ENCODE measurements at places on chromosomes 4 and X.

DNA sequence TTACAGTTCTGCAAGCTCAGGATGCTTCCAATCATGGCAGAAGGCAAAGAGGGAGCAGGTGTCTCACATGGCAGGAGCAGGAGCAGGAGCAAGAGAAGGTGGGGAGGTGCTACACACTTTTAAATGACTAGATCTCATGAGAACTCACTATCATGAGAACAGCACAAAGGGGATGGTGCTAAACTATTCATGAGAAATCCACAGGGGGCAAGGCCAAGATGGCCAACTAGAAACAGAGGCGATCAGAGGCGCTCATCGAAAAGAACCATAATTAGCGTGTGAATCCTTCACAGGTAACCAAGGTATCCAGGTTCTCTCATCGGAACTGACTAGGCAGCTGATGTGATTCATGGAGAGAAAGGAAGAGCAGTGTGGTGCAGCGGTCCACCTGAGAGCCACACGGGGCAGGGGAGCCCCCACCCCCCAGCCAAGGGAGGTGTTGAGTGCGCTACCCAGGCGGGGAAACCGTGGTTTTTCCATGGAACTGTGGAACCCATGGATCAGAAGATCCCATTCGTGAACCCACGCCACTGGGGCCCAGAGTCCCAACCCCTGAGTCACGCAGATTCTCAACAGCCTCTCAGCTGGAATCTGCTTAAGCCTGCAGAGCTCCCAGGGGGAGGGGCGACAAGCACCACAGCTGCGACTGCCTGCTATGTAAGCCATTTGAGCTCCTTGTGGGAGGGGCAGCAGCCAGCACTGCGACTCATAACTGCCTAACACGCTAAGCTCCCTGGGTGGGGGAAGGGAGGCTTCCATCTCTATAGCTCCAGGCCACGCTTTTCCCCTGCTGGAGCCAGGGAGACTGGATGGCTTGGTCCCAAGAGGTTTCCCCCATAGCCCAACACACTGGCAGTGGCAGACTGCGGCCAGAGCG lies 46.7 kb downstream of the FGF16 start:
- DNase-seq, result no peak

GRCh38 chr4:118920247-118920646 lies 31.6 kb downstream of the SYNPO2 start:
- no peak for DNase-seq

- DNase-seq, result peak; percentile 46
These were observed 265.3 kb downstream of the ZNF674 start for GRCh38 chrX:46279925-46280313.

DNA sequence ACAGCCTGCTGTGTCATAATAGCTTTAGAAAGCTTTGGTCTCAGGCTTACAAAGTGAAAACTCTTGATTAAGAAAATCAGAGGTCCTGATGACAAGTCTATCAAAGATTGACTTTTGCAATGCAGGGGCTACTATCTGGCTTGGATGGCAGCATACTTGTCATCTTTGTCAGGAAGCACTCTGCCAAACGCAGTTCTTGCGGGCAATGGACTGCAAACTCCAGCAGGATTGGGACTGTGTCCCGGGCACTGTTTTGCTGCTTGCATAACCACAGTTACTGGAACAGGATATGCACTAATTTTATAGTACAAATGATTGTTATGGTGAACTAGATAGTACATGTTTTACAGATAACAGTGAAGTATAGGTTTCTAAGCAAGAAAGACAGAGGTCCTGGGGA lies 185.6 kb downstream of the IQCM start:
- no peak for DNase-seq

GRCh38 chr4:1323635-1324442 lies 23.2 kb upstream of the UVSSA start:
- DNase-seq, result peak; percentile 64

- no peak for DNase-seq
These were observed 2.3 kb downstream of the FRYL start for GRCh38 chr4:48777739-48778138.

- no peak for DNase-seq
These were observed 51.5 kb downstream of the PJA1 start for GRCh38 chrX:69113723-69114122.

DNA sequence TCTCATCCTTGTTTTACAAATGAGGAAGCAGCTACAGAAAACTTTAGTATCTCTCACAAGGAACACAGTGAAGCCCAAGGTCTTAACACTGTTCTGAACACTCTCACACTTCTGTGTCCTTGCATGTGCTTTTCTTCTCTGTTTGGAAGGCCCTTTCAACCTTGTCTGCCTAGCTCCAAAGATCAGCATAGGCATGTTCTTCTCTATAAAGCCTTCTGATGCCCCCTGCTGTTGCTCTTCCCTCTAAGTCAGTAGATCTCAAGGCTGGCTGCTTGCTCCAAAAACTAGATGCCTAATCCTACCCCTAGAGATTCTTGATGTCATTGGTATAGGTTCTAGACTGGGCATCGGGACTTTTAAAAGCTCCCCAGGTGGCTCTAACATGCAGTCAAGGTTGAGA lies 5.9 kb downstream of the APOO start:
- DNase-seq, result peak; percentile 20

GRCh38 chr4:47914926-47915237 lies 499 bp upstream of the NFXL1 start:
- DNase-seq, result no peak

- DNase-seq, result no peak
These were observed 39.3 kb upstream of the SMARCAD1 start for GRCh38 chr4:94168321-94168720.

GRCh38 chr4:158169931-158170690 lies 2.7 kb downstream of the GASK1B start:
- DNase-seq, result no peak

- DNase-seq, result no peak
These were observed 148.4 kb upstream of the SPRY1 start for GRCh38 chr4:123248085-123248659.

GRCh38 chr4:123832173-123833026 lies 435.8 kb downstream of the SPRY1 start:
- peak; percentile 75 for DNase-seq

DNA sequence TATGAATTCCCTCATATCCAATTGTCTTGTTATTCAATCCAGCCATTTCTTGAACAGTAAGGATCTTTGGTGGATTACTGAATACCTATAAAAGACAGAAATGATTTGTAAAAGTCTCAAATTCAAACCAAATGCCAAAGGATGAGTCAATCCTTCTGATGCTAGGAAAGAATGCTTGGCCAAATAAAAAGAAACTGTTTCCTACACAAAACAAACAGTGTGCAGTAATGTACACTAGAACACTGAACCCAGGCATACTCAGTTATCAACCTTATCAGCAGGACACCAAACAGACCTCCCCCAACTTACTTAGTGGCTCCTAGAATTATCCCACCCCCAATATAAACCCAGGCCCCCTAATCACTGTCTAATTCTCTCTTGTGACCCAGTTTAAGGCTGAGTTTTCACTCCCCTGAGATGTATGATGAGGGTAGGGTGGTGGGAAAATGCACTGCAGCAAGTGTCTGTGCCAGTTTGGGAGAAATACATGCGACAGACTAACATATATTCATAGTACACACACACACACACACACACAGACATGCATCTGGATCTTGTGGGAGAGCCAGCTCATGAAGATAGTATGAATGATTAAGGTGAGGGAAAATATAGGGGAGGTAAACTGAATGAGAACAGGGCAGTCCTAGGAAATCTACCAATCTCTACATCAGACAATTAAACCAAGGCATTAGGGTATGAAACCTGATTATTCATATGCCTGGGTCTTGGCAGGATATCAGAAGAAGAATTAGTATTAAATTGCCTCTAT lies 35.0 kb downstream of the CLDN2 start:
- no peak for DNase-seq

DNA sequence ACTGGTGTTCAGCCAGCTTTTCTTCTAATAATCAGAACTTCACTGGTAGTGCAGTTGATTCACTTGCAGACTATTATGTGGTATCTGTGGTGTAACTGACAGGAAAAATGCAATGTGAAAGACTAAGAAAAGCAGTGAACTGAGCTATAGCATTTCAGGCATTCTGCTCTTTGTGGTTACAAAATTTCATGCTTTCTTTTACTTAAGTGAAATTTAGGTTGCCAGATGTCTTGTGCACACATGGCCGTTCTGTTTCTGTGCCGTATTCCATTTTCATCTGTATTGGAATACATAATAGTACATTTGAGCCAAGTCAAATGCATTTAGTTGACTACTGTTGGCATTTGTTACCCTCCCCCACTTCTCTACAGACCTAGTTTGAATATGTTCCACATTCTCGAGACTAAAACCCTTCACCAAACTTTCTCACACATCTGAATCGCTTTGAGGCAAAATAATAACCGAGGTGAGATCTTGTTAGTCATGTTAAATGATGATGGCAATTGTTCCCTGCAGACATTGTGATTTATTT lies 8.2 kb downstream of the RTL3 start:
- DNase-seq, result no peak

- DNase-seq, result no peak
These were observed 3.8 kb upstream of the SERPINA7 start for GRCh38 chrX:106042296-106042695.

DNA sequence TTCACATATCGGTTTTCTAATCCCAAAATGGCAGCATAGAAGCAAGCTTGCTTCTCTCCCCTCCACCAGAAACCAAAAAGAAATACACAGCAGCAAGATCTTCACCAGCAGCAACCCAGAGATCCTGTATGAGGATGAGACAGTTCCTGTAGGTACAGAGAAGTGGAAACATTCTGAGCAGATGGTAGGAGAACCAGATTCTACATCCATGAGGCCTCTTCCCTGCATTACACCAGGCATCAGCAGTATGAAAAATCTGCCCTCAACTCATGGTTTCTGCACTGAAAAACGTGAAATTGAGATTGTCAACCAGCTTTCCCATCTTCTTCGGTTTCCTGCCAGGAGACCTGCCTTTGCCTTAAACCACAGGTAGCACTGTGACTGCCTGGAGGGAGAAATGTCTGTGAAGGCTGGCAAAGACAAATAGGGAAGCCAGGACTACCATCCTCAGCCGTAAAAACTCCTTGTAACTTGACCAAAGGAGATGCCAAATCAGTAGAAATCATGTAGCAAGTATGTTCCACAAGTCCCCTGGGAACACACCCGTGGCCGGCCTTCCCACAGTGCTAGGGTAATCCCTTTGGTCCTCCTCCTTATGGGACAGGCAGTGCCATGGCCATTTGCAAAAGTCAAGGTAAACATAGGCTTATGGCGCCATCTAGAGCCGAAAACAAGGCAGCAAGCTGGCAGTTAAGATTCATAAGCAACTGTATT lies 24.0 kb upstream of the MTHFD2L start:
- DNase-seq, result peak; percentile 38

DNA sequence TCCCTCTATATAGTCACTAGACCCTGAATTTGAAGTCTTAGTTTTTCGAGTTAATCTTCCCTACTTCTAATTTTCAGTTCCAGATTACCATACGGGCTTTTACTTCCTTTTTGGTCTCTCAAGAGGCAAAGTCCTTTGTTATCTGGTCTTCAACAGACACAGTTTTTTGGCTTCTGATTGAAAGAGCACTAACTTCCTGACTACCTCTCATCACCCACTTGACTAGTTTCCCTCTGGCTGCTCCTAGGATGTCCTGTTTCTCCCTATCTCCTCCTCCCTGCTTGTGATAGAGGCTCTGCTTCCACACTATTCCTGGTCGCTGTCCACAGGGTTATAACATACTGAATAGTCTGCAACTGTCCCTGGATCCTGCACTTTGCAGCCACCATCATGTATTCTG lies 16.7 kb upstream of the WDR44 start:
- no peak for DNase-seq

DNA sequence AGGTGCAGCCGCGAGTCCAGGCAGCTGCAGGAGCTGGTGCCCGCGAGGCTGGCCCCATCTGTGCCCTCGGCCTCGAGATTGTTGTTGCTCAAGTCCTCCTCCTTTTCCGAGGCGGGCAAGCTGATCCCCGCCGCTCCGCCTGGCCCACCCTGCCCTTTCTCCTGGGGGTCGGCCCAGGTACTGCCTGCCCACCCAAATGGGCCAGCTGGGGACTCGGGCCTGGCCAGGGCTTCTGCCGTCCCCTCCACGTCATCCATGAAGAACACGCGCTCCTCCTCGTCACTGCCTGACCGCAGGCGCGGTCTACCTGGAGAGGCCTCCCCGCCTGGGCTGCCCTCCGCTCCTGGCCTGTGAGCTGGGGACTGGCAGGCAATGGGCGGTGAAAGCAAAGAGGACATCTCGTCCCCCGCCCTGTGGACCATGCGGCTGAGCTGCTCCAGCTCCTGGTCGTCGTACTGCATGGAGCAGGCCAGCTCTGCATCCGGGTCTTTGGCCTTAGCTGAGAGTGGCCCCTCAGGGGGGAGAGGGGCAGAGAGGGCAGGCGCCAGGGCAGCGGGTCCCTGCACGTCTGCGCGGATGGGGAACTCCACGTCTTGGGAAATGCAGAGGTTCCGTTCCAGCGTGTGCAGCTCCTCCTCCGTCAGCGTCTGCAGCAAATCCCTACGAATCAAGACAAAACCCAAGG lies 43.1 kb upstream of the MXD4 start:
- DNase-seq, result no peak

- no peak for DNase-seq
These were observed 47.6 kb downstream of the ABCG2 start for GRCh38 chr4:88110826-88111225.

GRCh38 chr4:177410566-177410965 lies 31.7 kb downstream of the AGA start:
- DNase-seq, result no peak

GRCh38 chrX:100409610-100410590 lies at the start of gene PCDH19:
Gene PCDH19 (minus strand): TSS chrX:100410273. CDS start chrX:100408597, 1,676 bp downstream.
- DNase-seq, result peak; percentile 57

GRCh38 chr4:140078366-140078765 lies 75.6 kb downstream of the MAML3 start:
- no peak for DNase-seq

- peak; percentile 65 for DNase-seq
These were observed 201.1 kb downstream of the STPG2 start for GRCh38 chr4:97942137-97942536.

- no peak for DNase-seq
These were observed 128.5 kb upstream of the VEGFC start for GRCh38 chr4:176921256-176921655.

DNA sequence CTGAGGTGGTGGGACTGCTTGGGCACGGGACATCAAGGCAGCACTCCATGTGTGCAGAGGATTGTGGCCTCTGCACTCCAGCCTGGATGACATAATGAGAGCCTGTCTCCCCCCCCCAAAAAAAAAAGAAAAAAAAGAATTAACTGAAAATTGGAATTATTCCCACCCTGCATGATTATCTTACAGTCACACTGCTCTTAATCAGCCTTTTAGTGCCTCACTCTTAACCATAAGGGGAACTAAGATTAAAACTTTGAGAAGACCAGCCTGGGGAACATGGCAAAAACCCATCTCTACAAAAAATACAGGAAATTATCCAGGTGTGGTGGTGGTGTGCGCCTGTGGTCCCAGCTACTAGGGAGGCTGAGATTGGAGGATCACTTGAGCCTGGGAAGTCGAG lies 94.6 kb downstream of the UBE2K start:
- no peak for DNase-seq

GRCh38 chr4:138710297-138710696 lies 305.3 kb upstream of the NOCT start:
- no peak for DNase-seq

DNA sequence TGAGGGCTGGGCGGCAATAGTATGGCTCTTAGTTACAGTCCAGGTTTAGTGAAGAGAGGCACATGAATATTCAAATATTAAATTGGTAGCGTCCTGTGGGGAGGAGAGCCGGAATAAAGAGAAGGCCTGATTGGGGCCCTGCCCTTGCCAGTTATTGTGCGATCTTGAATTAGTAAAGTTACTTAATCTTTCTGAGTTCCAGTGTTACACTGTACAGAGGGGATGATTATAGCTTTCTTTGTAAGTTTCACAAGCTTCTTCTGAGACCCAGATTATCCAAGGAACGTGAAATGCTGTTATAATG lies 1.2 kb downstream of the METAP1 start:
- DNase-seq, result no peak

- no peak for DNase-seq
These were observed 58.8 kb upstream of the IGFBP7 start for GRCh38 chr4:57168982-57169381.

Measured in RWPE1 (cell line).